ENCODE measurements at places on chromosomes 3 and 15.

DNA sequence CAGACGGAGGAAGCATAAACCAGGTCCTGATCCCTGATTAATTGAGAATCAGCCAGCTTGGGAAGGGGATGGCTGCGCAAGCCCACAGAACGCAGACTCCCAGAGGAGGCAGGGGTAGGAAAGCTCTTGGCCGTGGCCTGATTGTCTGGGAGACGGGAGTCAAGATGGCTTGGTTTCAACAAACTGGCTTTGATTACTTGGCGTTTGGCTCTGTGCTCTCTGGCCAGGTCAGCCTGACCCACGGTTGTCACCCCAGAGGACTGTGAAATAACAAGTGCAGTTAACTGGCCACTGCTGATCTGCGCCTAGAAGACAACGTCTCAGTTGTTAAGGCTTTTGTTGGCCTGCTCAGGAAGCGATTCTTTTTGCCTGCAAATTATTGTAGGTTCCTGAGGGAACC is 387.0 kb upstream of the PROK2 start:
- DNase-seq, result no peak

GRCh38 chr3:4748701-4749378 is 230.4 kb upstream of the BHLHE40 start:
- no peak for DNase-seq

DNA sequence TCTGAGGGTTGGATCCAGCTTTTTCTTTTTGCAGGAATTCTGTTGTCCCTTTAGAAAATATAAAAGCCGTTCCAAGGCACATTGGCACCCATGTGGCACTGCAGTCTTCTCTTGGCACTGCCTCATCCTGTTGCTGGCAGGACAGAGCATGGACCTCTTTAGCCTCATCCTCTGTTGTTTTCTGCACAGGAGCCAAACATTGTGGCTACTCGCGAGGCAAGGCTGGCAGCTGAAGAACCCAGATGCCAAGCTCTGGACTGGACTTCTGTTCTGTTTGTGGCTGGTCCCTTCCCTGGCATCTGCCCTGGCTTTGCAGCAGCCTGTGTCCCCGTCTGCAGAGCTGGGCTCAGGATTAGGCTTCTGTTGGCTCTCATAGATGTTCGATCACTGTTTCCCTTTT is 224.7 kb upstream of the TBC1D5 start:
- no peak for DNase-seq

DNA sequence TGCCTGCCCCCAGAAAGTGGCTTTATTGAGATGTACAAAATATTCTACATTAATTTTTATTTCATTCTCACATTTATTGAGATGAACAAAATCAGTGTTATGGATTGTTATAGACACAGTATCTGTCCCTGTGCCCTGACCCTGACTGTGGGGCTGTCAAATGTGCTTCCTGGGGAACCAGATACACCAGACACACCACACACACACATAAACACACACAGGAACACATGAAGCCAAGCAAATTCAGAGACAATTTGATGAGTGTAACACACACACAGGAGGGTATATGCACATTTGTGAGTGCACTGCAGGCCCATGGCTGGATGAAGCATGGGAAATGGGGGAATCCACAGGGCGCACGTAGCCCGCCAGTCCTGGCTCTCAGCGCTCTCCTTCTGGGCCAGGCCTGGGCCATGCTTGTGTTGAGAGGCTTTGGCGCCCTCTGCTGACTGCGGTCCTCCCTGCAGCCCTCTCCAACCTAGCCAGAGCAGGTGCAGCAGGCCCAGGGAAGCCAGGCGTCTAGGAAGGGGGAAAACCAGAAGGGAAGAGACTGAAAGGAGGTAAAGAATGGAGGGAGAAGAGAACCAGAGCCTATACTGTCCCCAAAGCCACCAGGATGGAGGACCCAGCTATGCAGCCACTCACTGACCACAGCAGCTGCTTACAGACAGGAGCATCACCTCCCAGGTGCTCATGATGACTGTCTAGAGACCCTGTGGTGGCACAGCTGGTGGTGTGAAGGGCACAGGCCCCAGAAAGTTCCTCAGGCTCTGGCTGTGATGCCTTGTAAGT is 18.0 kb upstream of the LOXL1 start:
- peak; percentile 69 for DNase-seq

DNA sequence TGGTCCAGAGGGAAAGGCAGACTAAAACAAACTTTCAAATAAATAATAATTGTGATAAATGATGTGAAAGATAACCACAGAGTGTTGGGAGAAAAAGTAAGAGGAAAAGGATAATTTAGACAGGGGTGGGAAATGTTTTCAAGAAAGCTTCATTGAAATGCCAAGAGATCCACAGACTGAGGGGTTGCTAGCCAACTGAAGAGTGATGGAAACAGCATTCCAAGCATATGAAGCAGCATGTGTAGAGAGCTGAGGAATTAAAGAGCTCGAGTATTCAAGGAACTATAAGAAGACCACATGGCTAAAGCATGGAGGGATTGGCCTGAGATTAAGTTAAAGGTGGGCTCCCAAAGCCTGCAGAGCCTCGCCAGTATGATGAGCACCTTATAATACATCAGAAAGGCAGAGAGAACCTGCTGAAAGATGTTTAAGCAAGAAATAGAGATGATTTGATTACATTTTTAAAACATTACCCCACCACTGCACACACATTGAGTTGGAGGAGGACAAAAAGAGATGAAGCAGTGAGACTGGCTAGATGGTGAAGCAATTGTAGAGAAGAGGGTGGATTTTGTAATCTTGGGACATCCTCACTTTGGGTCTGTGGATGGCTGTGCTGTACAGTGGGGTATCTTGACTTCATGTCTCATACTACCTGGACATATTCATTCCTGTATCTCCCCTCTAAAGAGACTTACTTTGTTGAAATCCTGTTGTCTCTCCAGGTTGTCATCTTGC is 100.8 kb downstream of the STAC start:
- no peak for DNase-seq

- peak; percentile 53 for DNase-seq
Measured at GRCh38 chr15:101124731-101125451, 127.0 kb downstream of the CHSY1 start.

- DNase-seq, result no peak
Measured at GRCh38 chr15:69869881-69870505, 227.7 kb downstream of the TLE3 start.

GRCh38 chr15:78312957-78313356 is 13.5 kb upstream of the SKIC8 start:
- no peak for DNase-seq

GRCh38 chr3:183182732-183183610 is 20.4 kb upstream of the LAMP3 start:
- no peak for DNase-seq

DNA sequence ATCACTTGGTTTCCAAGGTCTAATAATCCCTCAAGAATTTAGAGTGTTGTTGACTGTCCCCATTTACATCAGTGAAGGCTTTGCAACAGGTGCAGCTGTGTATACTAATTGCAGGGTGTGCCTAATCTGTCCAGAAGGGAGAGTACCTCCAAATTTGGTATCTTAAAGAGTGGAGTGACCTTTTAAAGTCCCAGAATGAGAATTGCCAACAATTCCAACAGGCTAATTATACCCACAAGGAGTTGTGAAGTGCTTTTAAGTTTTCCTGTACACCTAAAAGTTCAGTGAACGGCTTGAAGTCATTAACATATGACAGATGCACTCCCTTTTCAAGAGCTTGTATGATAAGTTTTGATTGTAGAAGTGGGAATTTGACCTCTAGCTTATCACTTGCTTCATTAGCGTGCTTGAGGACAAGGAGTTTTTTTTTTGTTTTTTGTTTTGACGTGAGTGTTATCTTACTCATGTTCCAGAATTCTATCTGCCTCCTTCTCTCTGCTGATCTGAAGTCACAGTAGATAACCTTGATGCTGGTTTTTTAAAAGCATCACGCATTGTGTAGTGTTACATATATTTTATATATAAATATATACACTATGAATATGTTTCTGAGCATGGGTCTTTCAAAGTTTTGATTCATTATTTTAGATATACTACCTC is 26.3 kb downstream of the CDIN1 start:
- DNase-seq, result no peak

DNA sequence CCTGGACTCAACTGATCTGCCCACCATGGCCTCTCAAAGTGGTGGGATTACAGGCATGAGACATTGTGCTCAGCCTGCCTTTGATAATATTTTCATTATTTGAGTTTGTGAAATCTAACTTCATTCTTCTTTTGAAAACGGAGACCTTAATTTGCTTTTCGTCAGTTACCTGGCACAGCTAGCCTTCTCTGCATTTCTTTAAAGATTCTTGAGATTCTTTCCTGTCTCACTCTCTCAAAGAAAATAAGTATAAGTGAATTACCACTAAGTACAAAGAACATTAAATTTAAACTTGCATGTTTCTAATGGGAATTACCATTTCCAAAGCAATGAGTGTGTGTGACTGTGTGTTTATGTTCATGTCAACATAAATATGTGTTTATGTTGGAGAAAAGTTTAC is 187.9 kb downstream of the NFKBIZ start:
- DNase-seq, result no peak

DNA sequence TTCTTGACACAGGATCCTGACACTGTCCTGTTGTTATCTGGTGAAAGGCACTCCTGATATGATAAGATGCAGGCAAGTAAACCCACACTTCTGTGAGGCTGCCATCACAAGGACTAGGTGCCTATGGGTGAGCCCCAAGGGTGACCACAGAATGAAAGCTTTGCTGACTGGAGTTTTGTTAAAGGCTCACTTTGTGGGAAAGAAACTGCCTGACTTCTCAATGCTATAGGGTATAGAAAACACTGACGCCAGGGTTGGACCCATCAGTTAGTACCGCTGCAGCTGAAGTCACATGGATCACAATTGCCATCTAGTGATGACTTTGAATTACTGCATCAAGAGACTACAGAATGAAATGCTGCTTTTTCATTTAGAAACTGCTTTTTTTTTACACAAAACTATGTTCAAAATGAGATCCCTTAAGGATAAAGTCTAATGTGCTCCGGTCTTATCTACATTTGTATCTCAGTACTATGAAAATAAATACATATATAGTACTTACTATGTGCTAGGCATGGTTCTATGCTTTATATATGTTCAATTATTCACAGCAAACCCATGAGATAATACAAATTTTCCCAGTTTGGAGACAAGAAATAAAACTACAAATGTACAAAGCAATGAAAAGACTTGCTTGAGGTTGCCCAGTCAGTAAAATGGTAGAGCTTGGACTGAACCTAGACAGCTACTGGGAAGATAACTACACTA is 64.2 kb upstream of the CMSS1 start:
- DNase-seq, result peak; percentile 28

DNA sequence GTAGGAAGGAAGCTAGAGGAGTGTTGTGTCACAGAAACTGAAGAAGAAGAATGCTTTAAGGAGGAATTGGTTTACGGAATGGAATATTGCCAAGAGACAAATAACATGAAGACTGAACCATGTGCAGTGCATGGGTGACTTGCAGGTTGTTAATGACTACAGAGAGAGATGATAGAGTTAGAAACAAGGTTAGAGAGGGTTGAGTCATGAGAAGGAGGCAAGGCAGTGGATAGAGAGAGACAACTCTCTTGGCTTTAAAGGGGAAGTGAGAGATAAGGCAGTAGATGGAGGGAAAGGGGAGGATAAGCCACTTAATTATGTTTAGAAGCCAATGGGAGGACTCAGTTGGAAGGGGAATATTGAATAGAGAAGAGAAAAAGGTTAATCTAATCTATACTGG is 119.3 kb upstream of the CCNL1 start:
- no peak for DNase-seq

- DNase-seq, result no peak
Measured at GRCh38 chr15:68418611-68419161, 13.3 kb downstream of the ITGA11 start.

- DNase-seq, result peak; percentile 57
Measured at GRCh38 chr15:59174835-59175831, 31.5 kb upstream of the LDHAL6B start.

DNA sequence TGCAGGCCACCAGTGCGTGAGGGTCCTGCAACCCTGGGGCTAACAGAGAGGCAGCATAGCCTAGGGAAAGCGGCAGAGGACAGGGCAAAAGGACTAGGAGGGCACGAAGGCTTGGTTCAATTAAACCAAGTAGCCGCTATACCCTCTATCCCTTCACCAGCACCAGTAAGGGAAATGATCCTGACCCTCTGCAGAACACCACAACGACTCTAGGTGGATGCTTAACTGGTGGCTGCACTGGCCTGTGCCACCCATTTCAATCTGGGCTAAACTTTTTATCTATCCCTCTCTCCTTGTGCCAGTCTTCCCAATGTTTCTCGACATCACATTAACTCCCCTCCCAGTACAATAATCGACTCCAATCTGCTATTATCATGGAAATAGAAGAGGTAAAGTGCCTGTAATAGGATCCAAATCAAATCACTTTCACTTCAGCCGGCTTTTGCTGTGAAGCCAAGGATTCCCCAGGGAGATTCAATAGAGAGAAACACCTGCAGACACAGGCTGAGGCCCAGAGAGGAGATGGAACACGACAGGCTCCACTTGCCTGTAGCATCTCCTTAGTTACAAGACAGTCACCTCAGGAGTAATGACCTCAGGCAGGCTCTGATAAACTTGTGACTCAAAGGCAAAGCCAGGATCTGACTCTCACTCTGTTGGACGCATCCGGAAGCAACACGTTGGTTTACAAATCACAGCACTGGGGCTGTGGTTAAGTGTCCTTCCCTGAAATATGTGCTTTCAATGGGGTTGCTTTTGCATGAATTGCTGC is 791.6 kb upstream of the ARRDC4 start:
- no peak for DNase-seq

- DNase-seq, result no peak
Measured at GRCh38 chr15:70596354-70597055, 166.9 kb downstream of the UACA start.

DNA sequence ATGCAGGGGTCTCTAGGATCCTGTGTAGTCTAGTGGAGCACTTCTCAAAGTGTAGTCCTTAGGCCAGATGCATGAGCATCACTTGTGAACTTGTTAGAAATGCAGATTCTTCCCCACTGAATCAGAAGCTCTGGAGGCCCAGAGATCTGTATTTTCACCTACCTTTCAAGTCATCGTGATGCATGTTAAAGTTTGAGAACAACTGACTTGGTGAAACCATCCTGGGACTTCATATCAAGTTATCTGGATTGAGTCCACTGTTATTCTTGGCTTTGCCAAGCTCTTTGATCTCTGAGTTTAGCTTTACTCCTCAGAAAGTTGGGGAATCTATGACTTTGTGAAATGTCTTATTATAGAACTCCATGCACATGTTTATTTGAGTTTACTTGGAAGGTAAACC is 78.5 kb downstream of the ARNT2 start:
- DNase-seq, result no peak

- no peak for DNase-seq
Measured at GRCh38 chr15:67807836-67808235, 17.5 kb upstream of the SKOR1 start.

DNA sequence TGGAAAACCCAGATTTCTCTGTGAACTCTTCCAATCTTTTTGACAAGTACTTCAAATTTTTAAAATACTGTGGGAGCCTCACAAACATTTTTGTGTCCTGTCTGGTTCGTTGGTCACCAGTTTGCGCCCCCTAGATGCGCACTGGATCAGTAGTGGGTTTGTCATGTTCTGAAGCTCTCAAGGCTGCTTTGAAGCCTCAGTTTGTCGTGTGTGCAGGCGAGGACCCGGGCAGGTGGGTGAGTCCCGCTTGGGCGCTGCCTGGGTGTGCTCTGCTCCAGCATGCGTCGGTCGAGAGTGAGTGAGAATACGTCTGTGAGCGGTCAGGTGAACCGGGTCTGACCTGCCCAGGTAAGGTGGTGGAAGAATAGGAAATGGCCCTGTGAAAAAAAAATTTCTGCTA is 17.3 kb upstream of the AEN start:
- DNase-seq, result no peak

Data from B cell (primary cell).